ENCODE measurements at places on chromosomes 16 and 17.

GRCh38 chr17:73932216-73932749 is 271.2 kb upstream of the RPL38 start:
- no peak for DNase-seq

- no peak for DNase-seq
These were observed 10.8 kb downstream of the LYRM1 start for GRCh38 chr16:20911361-20911760.

- DNase-seq: no peak
These were observed 77.1 kb upstream of the HS3ST3A1 start for GRCh38 chr17:13678841-13679240.

DNA sequence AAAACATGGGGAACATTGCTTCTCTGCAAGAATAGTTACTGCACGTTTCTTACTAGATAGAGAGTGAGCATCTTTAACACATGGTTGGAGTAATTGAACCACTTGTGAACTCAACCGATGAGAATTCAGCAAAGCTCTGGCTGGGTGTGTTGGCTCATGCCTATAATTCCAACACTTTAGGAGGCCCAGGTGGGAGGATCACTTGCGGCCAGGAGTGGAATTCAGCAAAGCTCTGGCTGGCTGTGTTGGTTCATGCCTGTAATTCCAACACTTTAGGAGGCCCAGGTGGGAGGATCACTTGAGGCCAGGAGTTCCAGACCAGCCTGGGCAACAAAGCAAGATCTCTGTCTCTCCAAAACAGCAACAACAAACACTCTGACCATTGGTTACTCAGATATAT is 865.9 kb downstream of the KCNJ2 start:
- no peak for DNase-seq

- peak; percentile 71 for DNase-seq
These were observed 6.7 kb downstream of the SYNGR2 start for GRCh38 chr17:78174870-78175642.

DNA sequence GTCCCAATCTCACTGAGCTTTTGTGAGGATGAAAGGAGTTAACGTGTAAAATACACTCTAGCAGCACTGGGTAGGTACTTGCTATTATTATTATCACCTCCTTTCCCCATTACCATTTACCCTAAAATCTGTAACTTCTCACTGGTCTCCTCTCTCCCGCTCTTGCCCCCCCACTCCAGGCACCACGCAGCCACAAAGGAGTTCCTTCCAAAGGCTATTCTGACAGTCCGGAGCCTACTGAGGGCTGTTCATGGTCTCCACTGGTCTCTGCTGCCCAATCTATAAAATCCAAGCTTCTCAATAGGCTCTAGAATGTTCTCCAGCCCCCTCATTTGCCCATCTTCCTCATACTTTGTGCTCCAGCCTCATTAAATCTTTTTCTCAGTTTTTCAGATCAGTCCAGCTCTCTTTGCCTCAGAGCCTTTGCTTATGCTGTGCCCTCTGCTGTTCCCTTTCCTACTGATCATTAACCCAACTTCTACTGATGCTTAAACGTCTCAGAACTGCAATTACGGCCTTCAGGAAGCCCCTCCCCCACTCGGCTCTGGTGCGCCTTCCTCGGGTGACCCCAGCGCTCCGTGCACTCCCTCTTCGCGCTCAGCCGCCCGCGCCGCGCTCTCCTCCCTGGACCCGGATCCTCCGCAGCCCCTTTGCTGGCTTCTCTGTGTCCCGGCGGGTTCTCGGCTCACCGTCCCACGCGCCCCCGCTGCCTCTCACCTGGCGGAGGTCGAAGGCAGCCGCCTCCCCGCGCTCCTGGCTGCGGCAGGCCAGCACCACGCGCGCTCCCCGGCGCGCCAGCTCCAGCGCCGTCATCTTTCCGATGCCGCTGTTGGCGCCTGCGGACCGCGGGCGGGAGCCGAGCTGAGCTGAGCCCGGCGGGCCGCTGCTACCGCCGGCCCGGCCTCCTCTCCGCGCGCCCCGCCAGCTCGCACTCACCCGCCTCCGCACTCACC is 737 bp downstream of the DHRS13 start:
- DNase-seq: no peak

- DNase-seq: no peak
These were observed 9.2 kb downstream of the KRT33B start for GRCh38 chr17:41360296-41360995.

DNA sequence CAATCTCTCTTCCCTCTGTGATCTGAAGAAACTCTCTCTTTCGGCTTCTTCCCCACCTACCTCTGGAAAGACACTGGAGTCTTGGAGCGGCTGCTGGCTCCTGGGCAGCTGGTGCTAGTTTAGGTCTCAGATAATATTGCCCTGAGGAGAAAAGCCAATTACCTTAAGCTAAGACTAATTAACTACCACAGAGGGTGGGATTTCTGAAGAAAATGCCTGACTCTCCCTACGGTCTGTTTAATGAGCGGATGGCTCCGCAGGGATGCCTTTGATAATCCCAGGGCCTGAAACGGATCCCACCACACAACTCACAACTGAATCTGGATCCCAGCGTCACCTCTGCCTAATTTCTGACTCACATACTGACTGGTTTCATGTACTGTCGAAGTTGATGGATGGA is 127.0 kb upstream of the NLRP1 start:
- no peak for DNase-seq

DNA sequence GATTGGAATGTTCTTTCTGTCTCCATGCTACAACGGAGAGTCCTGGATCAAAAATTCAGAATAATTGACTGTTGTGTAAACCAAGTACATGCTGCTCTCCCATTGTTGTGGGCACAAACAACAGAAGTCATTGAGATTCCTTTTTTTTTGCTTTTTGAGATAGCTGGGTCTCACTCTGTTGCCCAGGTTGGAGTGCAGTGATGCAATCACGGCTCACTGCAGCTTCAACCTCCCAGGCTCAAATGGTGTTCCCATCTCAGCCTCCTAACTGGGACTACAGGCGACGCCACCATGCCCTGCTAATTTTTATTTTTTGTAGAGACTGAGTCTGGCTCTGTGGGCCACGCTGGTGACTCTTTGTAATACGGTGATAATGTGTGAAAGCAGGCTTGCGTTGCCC is 24.5 kb downstream of the NDE1 start:
- no peak for DNase-seq

DNA sequence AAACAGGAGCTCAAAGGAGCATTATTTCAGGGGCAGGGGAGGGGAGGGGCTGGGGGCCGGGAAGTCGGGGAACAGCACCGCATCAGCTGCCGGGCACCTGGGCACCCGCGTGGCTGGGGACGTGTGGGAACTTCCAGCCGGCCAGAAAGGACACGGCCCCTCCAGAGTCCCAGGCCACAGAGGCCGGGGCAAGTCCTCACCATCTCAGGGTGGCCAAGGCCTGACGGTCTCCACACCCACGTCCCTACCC is 1.1 kb downstream of the PGAP6 start:
- DNase-seq: no peak

DNA sequence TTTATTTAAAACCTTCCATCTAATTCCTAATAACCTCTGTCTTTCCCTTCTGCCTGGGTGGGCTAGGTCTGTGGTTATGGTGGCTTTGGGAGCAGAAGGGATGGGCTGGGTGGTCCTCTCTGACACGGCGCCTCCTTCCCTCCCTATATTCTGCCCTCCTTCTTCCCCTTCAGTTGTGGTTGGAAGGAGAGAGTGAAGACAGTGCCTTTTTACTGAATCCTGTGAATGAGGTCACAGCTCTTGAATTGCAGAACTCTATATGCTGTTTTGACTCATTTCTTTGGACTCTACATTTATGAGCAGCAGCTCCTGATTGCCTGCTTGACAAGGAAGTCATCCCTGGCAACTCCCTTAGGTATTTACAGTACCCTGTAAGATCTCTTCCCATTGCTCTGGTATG is 256.0 kb upstream of the ELAC2 start:
- DNase-seq: no peak

DNA sequence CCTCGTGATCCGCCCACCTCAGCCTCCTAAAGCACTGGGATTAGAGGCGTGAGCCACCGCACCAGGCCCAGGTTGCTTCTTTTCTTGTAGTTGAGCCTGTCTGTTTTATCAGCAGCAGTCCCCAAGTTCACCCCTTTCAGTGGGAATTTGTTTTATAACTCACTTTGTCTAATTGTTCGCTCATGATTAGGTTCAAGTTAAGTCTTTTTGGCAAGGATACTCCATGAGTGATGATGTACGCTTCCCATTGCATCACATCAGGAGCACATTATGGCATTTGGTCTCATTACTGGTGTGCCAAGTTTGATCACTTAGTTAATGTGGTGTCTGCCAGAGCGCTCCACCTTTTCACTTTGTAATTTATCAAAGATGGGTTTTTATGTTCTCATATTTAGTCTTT is 14.4 kb upstream of the GJD3 start:
- DNase-seq: no peak

Measured in cerebellar nuclear complex (tissue), 1 donor.